ENCODE measurements at places on chromosomes 2 and 18.

DNA sequence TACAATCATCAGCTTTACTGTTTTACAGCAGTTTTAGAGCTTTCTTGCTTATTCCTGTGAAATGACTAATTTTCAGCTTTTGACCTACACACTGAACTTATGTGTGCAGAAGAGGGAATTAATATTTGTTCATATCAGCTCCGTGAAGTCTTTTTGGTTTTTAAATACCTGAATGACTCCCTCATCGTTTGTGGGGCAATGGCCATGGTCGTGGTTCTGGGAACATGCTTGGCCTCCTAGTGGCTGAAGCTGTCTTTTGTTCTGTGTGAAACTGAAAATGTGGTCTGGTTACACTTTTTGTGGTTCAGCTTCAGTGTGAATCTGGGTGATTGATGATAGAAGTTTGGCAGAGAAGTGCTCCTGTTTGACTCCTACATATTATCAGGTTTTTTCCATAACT, 408.1 kb downstream of the THSD7B start:
- no peak for DNase-seq

- no peak for DNase-seq
Observed at GRCh38 chr2:172777431-172777830, 41.8 kb downstream of the RAPGEF4 start.

DNA sequence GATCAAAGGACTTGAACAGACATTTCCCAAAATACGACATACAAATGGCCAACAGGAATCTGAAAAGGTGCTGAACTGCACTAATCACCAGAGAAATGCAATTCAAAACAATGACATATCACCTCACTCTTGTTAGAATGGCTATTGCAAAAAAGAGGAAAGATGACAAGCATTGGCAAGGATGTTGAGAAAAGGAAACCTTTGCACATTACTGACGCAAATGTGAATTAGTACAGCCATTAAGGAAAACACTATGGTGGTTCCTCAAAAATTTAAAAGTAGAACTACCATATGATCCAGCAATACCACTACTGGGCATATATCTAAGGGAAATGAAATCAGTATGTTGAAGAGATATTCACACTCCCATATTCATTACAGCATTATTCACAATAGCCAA, 57.7 kb upstream of the ASPRV1 start:
- DNase-seq, result no peak

DNA sequence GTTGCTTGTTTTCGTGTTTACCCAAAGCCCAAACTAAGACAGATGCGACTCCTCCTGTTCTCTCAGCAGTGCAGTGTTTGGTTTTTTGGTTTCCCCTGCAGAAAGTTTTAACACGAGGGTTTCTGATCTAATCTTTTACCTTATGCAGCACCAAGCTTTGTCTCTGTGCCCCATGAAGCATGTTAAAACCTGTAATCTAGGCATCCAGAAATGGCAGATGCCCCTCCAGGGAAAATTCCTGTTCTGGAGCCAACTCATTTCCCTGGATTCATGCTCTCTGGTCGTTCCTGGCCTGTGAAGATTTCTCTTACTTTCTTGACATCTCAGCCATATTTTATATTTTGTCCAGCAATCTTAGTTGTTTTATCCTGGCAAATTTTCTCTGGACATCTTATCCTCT, 91.5 kb downstream of the LTBP1 start:
- no peak for DNase-seq

- no peak for DNase-seq
Observed at GRCh38 chr2:121220995-121221394, 64.0 kb downstream of the TFCP2L1 start.

GRCh38 chr2:25123682-25124081, 44.7 kb downstream of the POMC start:
- DNase-seq, result no peak

DNA sequence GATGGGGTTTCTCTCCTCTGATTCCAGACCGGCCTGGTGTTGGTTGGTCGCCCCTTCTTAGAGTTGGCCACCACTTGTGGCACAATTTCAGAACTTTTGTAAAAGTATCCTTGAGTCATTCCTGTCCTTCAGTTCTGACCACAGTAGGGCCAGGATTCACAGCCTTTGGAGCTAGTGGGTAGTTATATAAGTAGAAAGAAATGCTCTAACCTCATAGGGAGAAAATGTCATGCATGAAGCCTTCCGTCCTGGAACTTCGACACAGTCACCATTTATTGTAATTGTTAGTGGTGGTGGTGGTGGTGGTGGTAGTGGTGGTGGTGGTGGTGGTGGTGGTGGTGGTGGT, 65.4 kb downstream of the EPAS1 start:
- no peak for DNase-seq

GRCh38 chr2:30492619-30493018, 45.6 kb downstream of the LCLAT1 start:
- no peak for DNase-seq

GRCh38 chr2:74525717-74526648, at the start of gene DQX1:
TSS of gene DQX1 (minus strand) at chr2:74526231. CDS start at chr2:74525729, 502 bp downstream.
- no peak for DNase-seq

DNA sequence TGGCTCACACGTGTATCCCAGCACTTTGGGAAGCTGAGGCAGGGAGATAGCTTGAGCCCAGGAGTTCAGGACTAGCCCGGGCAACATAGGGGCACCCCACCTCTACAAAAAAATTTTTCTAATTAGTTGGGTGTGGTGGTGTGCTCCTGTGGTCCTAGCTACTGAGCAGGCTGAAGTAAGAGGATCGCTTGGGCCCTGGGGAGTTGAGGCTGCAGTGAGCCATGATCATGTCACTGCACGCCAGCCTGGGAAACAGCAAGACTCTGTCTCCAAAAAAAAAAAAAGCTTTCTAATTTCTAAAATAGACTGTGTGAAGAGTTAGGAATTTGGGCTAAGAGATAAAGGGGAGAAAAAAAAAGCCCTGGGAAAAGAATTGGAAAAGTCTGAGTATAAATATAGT, 51.9 kb upstream of the NAB1 start:
- no peak for DNase-seq

DNA sequence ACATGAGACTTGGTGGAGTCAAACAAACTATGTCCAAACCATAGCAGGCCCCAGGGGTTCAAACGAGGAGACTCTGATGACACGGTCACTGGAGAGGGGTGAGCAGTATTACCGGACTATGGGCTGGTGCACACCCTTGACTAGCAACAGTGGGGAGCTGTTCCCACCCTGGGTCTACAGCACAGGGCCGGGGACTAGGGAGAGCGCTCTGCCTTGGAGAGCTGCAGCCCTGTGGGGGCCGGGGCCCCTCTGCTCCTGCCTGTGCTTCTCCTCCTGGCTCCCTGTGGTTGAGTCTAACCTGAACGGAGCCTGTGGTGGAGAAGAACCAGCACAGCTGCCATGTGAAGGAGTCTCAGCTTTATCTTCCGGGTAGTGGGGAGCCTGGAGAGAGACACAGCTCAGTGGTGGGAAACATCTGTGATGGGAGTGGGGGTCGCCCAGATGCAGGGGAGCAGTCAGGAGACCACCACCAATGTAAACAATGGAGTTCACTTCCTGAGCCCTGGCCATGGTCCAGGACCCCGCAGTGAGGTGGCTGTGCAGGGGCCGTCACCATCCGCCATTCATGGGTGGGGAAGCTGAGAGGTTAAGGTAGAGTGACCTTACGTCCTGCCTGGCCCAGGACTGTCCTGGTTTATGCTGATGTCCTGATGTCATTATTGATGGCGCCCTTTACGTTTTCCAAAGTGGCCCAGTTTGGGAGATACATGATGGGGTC, 195.7 kb upstream of the TWIST2 start:
- DNase-seq, result no peak

DNA sequence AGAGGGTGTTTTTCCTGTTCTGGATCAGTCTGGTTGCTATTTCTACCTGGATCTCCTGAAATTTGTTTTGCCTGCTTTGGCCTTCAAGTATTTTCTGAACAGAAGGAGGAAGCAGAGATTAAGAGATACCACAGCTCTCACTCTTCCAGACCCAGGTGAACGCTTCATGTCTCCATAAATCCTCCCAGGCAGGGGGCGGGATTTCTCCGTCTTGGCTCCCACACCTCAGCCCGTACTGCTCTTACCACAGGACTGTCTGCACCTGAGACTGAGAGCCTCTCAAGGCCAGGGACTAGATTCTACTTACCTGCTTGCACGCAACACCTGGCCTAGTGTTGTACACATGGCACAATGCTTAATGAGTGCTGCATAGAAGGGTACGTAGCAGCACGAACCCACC, 59.9 kb upstream of the LRPPRC start:
- DNase-seq, result no peak

- DNase-seq, result no peak
Observed at GRCh38 chr18:71442731-71443141, 1101.4 kb downstream of the CBLN2 start.
